ENCODE measurements at places on chromosomes 7 and 10.

- no peak for DNase-seq
These were observed 69.4 kb downstream of the C1GALT1 start for GRCh38 chr7:7251742-7252141.

- no peak for DNase-seq
These were observed 257.1 kb downstream of the SFMBT2 start for GRCh38 chr10:7153750-7154149.

DNA sequence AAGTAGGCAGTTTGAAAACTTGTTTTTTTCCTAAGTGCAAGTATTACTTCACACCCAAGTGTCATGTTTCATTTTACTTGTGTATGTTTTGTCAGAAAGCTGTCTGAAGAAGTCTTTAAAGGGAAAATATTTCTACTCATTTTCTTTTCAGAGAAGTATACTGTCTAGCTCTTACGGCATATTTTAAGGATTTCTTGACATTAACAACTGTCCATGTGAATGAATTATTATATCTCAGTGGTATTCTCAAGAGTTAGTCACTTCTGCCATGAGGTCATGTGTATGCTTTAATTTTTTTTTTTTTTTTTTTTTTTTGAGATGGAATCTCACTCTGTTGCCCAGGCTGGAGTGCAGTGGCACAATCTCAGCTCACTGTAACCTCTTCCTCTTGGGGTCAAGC lies 229.5 kb downstream of the BICC1 start:
- no peak for DNase-seq

- DNase-seq, result no peak
These were observed 126.1 kb upstream of the FRMD4A start for GRCh38 chr10:14456870-14457266.

DNA sequence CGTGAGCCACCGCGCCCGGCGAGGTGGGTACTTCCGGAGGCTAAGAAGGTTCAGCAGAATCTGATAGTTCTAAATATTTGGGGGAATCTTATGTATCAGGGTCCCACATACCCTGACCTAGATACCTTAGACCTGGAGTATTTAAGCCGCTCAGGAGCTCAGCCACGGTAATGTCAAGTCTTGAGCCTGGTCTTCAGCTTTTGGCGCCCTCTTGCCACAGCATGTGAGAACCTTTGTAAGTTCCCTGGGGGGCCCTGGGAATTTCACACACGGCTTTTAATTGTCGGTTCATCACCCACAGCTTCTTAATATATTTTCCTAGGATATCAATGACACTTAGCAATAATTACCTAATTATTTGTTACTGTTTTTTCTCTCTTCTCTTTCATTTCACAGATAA lies 324.3 kb upstream of the GALNT17 start:
- DNase-seq, result no peak

GRCh38 chr7:132135746-132136385 lies 440.4 kb downstream of the PLXNA4 start:
- DNase-seq, result no peak

DNA sequence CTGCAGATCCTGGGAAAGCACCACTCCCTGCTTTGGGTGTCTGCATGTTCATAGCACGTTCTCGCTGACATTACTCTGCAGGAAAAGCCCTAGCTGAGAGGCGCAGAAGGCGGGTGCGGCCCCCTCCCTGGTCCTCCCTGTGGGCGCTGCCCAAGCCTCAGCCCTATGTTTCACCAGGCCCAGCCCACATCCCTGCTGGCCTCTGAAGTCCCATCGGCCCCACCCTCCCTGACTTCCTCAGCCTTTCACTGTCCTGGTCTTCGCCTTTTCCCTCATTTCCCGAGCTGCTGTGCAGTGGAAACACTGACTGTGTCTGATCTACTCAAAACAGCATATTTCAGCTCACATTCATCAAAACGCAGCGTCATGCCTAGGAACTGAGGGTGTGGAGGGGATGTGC lies 36.3 kb upstream of the DIP2C start:
- no peak for DNase-seq

DNA sequence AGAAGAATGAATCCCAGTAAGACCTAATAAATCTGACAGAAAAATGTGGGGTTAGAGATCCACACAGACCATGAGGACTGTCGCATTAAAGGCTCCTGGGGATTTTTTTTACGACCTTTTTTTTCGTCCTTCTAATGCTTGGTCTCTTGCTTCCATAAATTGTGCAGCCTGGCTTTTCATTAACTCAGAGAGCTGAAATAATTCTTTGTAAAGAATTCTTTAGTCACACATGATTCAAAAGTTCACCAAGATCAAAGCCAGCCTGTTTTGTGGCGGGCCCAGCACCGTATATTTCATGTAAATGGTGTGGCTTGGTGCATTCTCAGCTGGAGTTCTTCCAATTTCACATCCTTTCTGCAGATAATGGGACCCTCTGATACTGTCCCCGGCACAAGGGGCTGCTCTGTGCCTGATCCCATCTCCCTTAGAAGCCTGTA lies 206.6 kb upstream of the BMPER start:
- DNase-seq, result no peak

- no peak for DNase-seq
These were observed 27.2 kb downstream of the EBF3 start for GRCh38 chr10:129936923-129937300.

DNA sequence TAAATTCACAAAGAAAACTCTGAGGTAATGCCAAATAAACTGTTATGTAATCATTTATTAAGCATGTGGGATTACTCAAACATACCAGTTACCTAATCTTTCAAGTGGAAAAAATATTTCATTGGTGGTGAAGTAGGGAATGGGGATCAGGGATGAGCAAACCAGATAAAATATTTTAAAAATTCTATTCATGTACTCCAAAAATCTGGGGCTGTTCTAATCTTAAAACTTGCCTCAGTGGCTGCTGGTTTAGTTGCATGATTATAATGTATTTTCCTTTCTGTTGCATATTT lies 19.5 kb downstream of the LMOD2 start:
- no peak for DNase-seq

- no peak for DNase-seq
These were observed 267.2 kb downstream of the GLRX3 start for GRCh38 chr10:130403153-130404075.

GRCh38 chr7:29146057-29146706 lies at the start of gene CPVL:
Gene CPVL, minus strand, starts transcription at chr7:29146537. Its CDS starts 25,476 bp downstream, at chr7:29121061.
- DNase-seq, result no peak

- DNase-seq, result no peak
These were observed 30.8 kb upstream of the C10orf71 start for GRCh38 chr10:49268185-49268584.

DNA sequence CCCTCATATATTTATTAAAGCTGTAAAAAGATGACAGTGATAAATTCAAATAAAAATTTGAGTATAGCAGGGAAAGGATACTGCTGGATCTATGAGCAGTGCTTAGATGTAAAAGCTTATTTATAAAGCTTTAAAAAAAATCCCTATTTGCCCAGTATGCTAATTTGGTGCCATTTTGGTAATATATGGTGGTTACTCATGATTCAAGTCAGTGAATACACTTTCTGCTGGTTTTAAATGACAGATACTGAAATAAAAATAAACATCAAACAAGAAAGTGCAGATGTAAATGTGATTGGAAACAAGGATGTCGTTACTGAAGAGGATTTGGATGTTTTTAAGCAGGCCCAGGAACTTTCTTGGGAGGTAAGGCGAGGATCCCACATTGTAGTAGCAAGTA lies 134.4 kb upstream of the SAMD8 start:
- DNase-seq, result no peak

DNA sequence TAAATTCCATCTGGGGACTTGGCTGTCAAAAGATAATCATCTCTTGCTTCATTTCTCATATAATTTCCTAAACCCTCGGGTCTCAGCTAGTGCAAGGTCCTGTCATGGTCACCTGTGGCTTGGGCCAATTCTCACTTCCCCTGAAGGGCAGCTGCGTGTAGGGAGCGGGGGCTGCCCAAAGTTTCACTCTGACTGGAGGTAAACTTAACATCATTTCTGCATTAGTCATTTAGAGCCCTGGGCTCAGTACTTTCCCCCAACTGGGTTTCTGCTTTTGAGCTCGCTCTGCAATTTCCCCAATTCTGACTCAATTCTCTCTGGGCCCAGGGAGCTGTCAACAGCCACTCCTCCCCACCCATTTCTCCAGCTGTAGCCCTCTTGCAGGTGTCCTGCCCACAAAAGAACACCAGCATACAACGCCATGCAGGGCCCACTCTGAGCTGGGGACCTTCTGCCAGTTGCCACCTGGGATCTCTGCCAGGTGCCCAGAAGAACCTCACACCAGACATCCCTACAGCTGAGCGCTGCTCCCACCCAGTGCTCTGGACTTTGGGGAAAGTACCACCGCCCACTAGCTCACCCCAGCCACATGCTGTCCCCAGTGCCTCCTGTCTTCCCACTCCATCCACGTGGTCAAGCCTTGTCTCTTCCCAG lies 37.9 kb downstream of the VOPP1 start:
- no peak for DNase-seq

- no peak for DNase-seq
These were observed 245.3 kb downstream of the POLR1F start for GRCh38 chr7:19463581-19463980.

- DNase-seq, result no peak
These were observed 7.9 kb downstream of the COBL start for GRCh38 chr7:51308696-51309095.

DNA sequence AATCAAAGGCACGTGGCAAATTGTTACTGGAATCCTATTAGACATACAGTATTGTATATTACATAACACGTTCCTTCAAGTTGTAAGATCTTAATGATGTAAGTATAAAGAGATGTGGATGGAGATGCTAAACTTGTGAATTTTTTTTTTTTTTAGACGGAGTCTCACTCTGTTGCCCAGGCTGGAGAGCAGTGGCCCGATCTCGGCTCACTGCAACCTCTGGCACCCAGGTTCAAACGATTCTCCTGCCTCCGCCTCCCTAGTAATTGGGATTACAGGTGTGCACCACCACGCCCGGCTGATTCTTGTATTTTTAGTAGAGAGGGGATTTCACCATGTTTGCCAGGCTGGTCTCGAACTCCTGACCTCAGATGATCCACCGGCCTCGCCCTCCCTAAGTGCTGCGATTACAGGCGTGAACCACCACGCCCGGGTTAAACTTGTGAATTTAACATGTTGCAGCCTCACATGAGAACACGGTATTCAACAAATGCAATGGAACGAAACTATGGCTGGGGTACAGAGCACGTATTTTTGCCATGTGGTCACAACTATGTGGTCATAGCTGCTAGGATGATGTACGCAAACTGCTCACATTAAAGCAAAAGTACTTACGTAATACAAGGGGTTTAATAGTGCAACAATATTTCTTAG lies 818 bp upstream of the SUPV3L1 start:
- no peak for DNase-seq

DNA sequence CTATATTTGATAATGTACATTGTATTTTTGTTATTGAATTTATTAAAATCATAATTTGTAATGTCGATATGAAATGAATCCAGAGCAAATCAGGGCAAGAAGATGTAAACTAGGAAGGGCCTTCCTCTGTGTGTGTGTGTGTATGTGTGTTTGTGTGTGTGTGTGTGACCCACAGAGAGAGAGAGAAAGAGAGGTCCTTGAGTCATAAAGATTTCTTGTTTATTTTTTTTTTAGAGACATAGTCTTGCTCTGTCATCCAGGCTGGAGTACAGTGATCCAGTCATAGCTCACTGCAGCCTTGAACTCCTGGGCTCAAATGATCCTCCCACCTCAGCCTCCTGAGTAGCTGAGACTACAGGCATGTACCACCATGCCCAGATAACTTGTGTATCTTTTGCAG lies 50.7 kb downstream of the INPP5F start:
- no peak for DNase-seq

GRCh38 chr7:27641581-27642230 lies 21.0 kb downstream of the HIBADH start:
- no peak for DNase-seq

- DNase-seq, result no peak
These were observed 12.4 kb downstream of the ZNF789 start for GRCh38 chr7:99485094-99485493.

GRCh38 chr10:119725828-119726675 lies at the start of gene INPP5F:
Gene INPP5F, plus strand, starts transcription at chr10:119726050. Its CDS starts 213 bp downstream, at chr10:119726263.
- peak; percentile 75 for DNase-seq

GRCh38 chr7:11784769-11785536 lies 47.0 kb downstream of the THSD7A start:
- no peak for DNase-seq
